ENCODE measurements at places on chromosomes 11 and 22.

- no peak for DNase-seq
Measured at GRCh38 chr11:115503083-115503885, 931 bp downstream of the CADM1 start.

- no peak for DNase-seq
Measured at GRCh38 chr22:29122041-29122440, 49.2 kb downstream of the KREMEN1 start.

GRCh38 chr11:2743427-2744110 lies 43.8 kb upstream of the KCNQ1OT1 start:
- DNase-seq, result no peak

GRCh38 chr11:20226933-20227332 lies 66.7 kb upstream of the DBX1 start:
- DNase-seq, result no peak

DNA sequence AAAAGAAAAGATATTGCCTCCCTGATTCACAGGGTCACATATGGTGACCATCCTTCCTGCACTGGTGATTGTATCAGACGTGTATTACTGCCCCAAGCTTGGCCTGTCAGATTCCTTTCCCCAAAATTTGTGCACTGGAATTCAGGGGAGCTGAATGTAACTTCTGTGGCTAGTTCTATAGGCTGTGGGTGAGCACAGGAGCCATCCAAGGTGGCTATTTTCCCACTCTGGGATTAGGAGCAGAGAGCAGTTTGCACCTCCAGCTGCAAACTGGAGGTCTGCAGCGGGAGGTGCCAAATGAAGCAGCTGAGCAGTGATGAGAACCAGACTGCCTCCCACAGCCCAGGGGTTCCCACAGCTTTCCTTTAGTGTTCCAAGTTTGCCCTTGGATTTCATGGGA lies 124.2 kb upstream of the PITPNB start:
- no peak for DNase-seq

DNA sequence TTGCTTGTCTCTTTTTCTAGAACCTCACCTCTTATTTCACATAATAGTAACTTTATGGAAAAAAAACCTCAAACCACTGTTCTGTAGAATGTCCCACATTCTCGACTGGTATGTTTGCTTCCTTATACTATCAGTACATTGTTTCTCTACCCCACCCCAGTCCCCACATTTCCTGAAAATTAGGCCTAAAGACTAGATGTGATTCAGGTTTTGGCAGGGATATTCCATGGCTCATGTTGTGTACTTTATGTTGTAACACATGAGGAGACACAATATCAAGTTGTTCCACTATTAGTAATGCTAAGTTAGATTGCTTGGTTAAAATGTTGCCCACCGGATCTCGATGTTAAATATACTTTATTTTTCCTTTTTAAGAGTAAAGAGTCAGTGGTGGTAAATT lies 34.7 kb downstream of the DDIAS start:
- DNase-seq, result no peak

- no peak for DNase-seq
Measured at GRCh38 chr11:98296091-98296880, 724.5 kb upstream of the CNTN5 start.

DNA sequence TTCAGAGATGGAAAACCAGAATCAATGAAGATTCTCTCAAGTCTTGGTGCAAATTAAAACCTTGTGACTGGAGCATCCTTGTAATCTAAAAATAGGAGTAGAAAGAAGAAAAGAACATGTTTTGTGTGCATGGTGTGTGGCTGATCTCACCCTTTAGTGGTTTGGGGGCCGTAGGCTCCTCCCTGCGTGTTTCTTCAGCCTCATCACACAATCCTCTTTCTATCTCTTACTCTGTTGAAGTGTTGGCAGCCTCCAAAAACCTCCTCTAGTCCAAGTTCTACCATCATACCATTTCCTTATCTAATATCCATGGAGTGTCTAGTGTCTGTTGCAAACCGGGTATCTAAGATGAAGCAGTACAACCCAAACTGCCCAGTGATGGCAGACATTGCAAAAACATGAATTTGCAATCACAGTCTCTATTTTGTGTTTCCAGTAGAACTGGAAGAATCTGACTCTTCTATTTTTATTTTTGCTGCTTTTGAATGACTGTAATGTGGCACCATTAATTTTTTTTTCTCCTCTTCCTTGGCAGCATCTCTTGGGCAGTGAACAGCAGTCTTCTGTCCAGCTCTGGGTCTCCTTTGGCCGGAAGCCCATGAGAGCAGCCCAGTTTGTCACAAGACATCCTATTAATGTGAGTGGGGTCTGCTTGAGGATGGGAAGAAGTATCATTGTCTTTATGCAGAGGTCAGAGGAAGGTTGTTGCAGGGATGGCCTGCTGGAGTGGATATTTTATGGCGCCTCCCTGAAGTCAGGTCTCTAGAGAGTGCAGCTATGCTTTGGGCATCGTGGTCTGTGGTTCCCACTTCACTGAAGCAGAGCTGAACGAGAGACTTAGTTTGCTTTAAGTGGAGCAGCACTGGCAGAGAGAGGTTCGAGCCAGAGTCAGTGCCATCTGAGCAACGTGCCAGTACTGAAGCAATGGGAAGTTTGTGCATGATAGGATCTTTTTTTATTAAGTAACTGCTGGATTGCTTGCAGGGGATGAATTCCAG lies 60.0 kb upstream of the SORL1-AS1 start:
- no peak for DNase-seq

- DNase-seq, result no peak
Measured at GRCh38 chr11:69848201-69848600, 29.0 kb upstream of the FGF3 start.

DNA sequence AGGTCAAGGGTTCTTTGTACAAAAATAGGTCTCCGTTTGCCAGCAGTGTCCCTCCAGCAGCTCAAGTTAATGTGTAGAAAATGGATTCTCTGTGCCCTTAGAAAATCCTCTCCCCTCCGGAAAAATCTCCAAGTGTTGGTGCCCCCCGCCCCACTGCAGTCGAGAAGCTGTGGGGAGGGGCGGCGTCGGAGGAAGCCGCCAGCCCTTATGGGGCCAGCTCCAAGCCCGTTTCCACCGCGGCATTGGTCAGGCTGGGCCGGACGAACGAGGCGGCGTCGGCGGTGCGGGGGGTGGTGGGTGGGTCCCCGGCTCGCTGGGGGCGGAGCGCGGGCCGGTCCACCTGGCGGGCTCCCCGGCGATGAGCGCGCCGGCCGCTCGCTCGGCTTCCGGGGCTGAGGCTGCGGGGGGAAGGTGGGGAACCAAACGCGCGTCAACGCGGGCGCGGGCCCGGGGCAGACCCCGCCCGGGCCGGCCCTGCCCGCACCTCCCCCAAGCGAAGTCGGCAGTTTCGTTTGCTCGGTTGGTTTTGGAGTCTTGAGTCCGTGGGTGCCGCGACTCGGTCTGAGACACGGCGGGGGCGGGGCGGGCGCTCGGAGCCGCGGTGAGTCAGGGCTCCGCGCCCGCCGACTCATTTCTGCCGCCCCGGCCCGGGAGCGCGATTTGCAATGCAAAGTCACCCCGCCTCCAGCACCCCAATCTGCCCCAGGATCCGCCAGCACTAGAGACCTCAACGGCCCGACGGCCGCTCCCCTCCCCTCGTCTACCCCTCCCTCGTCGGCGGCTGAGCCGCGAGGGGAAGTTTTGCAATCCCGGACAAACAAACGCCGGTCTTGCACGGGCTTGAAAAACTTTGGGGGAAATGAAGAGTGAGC lies 1.4 kb downstream of the ASCL2 start:
- peak; percentile 55 for DNase-seq

- DNase-seq, result no peak
Measured at GRCh38 chr22:31818481-31819392, 64.9 kb downstream of the DEPDC5 start.

- no peak for DNase-seq
Measured at GRCh38 chr11:44606472-44606871, 41.0 kb downstream of the CD82 start.
